Coronary artery (tissue), 2 donors: ENCODE measurements at places on chromosomes 7 and 10.

- no peak for DNase-seq
These were observed 80.1 kb downstream of the ZFAND4 start for GRCh38 chr10:45592432-45592831.

GRCh38 chr7:99429756-99430155, 8.8 kb downstream of the PTCD1 start:
- no peak for DNase-seq

GRCh38 chr7:5454485-5454884, 30.9 kb upstream of the TNRC18 start:
- DNase-seq: no peak

- DNase-seq: no peak
These were observed 714 bp upstream of the CASP2 start for GRCh38 chr7:143287339-143287934.

DNA sequence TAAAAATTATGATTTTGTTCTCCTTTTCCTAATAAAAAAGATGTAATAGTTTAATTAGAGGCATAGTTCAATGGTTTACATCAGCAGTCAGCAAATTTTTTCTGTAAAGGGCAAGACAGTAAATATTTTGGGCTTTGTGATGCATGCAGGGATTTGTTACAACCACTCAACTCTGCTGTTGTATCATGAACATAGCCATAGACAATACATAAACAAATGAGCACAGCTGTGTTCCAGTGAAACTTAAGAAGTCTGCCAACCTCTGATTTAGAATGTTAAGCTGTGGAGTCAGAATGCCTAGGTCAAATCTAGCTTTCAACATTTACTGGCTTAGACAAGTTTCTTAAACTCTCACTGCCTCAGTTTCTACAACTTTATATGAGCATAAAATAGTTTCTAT, 31.6 kb downstream of the ASZ1 start:
- DNase-seq: no peak

DNA sequence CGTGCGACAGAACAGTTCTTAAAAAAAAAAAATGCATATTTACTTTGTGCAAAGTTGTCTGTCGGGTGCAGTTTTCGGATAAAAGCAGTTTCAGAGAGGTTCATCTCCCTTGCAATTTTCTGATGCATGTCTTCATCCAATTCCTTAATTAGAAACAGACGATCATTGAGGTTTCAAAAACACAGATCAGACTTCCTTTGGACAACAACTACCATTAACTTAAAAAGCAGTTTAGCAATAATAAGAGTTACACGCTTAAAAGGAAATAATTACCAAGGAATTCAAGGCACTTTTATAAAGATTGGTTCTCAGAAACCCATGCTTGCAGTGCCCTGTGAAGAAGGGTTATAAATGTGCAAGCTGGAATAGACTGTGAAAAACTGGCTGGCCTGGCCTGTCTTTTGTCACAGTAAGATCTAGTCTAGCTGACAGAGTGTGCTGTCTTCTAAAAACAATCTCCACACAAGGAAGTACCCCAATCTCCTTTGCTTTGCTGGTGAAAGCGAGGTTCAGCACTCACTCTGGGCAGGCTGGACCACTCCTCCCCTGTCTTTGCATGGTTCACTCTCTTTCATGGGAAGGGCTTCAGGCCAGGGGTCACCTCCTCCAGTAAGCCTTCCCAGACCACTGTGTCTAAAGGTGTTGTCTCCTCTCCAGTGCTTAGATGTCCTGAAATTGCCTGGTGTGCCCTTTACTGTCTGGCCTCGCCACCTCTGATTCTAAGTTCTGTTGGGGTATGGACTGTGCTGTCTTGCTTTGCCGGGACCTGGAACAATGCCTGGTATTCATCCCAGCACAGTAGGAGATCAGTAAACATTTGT, 34.8 kb upstream of the HNRNPH3 start:
- no peak for DNase-seq

DNA sequence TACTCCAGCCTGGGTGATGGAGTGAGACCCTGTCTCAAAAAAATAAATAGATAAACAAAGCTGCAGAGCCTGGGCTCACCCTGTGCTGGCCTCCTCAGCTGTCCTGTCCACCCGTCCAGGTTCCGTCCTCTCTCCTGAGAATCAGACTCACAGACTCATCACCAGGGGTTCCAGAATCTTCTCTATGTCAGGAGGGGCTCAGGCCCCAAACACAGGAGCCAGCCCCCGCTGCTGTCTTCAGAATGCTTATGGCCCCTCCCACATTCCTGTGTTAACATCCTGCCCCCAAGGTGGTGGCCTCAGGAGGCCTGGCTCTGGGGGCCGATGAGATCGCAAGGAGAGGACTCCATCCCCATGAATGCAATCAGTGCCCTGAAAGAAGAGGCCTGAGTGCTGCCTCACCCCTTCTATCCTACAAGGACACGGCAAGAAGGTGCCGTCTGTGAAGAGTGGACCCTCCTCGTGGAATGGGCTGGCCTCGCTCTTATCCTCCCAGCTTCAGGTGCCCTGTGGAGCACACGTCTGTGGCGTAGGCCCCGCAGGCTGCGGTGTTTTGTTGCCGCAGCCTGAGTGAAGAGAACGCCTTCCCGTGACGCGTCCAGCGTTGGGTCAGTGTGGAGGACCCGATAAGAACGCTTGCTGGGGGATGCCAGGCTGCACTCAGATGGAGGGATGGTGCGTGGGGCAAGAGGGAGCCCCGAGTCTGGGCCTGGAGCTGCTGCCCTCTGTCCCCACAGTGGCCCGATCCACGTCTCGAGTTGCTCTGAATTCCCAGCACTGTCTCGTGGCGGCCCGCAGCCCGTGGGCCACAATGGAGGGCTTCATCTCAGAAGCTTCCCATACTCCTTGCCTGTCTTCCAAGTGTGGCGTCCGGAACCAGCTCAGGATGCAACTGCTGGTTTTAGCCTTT, 77.1 kb downstream of the INPP5A start:
- DNase-seq: peak; percentile 56

DNA sequence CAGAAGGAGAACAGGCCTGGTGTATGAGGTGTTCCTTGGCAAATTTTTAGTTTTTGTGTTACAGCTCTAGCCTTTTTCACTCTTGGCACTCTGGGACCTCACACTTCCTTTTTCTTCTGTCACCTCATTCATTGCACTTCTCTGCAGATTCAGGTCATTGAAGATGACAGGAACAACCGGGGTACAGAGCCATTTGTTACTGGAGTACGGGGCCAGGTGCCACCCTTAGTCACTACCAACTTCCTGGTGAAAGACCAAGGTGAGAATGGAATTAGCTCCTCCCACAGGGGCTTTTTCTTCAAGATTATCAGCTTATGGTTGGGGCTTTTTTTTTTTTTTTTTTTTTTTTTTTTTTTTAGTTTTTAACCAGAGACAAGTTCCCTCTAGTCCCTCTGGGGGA, 18.5 kb upstream of the CHCHD1 start:
- DNase-seq: no peak

GRCh38 chr10:25555865-25556264, 378.2 kb upstream of the MYO3A start:
- no peak for DNase-seq

DNA sequence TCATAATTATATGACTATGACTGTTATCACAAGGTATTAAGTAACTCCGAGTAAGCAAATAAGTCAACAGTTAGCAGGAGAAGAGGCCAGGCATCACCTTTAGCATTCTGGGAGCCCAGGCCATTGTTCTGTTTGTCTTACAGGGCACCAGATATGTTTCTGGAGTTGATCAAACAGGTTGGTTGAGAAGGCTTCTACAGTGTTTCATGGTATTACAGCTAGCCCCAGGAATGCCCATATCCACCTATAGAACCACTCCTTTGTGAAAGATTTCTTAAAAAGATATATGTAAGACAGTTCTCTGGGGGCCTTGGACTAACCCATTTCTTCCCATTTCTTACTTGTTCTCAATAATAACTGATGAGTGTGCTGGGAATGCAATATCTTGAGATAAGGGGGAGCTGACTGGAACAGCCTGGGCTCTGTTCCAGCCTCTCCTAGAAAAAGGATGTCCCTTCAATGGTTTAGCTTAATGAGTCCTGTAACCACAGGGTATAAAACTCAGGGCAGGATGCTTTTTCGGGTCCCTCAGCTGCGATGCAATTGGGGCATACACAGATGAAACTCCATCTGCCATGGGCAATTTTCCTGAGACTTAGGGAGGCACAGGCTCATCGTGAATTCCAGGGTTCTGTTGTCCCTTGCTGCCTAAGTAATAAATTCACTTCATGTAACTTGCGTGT, 286.4 kb downstream of the BAMBI start:
- DNase-seq: no peak

DNA sequence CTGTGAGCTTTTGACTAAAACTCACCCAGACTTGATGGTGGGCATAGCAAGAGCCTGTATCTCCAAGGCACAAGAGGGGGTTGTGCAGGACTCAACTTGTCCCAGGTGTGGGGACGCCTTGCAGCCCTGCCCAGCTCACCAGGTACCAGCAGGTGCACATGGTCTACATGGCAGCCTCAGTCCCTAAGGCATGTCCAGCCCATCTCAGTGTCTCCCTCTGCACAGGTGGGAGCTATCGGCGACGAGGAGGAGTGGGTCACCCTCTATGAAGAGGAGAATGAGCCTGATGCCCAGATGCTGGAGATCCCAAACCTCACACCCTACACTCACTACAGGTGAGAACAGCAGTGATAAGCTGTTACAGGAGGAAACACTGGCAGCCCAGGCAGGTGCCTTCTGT, 571.7 kb upstream of the FOXK1 start:
- DNase-seq: no peak

- DNase-seq: no peak
These were observed 306.0 kb downstream of the CRPPA start for GRCh38 chr7:16115374-16115773.

DNA sequence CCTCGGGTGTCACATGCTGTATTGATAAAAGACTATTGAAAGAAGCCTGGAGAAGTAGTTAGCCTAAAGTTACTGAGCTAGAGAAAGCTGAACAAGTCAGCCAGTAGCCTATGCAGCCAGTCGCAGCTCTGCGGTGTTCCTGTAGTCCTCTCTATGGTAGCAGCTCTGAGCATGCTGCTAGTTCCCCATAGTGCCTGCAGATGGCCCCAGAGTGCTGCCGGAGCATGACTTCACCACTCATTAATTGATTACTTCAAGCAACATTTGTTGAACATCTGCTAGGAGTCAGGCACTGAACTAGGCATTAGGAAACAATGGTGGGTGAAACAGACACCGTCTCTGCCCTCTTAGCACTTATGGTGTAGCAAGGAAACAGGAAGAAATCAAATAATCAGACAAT, 422.7 kb downstream of the SORCS3 start:
- no peak for DNase-seq

- no peak for DNase-seq
These were observed at the start of gene ENO4 for GRCh38 chr10:116849248-116850057. Gene ENO4 (plus strand): TSS chr10:116849499. CDS start chr10:116849567, 68 bp downstream.

- no peak for DNase-seq
These were observed 132.1 kb upstream of the ZMIZ1 start for GRCh38 chr10:78936412-78937342.

GRCh38 chr7:23287612-23288011, 11.5 kb upstream of the MALSU1 start:
- DNase-seq: no peak

- no peak for DNase-seq
These were observed 222.3 kb downstream of the SNX10 start for GRCh38 chr7:26513948-26514347.

- no peak for DNase-seq
These were observed 97.4 kb downstream of the SEC23IP start for GRCh38 chr10:119989966-119990365.

DNA sequence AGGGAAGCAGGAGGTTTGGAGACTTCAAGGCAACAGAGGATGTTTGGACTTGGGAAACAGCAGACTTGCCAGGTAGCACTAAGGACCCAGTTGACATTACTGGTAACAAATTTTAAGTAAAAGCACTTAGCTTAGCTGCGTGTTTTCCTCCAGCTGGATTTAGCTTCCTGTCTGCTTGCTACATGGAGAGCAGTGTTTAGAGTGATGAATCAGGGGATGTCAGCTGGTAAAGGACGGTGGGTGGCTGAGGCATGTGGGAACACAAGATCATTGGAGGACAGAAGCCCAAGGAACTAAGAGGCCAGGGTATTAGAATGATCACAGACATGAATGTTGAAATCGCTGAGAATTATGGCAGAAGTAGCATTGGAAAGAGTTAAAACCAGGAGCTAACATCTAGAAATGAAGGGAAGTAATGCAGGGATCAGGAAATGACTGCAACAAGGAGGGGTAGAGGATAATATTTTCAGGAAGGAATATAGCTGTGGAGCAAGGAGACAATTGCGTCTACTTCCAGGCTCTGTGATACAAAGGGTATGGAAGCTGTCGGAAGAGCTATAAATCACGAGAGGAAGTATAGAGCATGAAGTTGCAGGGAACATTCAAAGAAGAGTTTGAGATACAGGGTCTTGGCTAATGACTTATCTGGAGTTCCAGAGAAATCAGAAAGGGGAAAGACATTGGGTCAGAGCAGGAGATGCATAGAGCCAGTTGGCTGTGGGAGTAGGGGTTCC, 34.4 kb downstream of the CALD1 start:
- DNase-seq: no peak

DNA sequence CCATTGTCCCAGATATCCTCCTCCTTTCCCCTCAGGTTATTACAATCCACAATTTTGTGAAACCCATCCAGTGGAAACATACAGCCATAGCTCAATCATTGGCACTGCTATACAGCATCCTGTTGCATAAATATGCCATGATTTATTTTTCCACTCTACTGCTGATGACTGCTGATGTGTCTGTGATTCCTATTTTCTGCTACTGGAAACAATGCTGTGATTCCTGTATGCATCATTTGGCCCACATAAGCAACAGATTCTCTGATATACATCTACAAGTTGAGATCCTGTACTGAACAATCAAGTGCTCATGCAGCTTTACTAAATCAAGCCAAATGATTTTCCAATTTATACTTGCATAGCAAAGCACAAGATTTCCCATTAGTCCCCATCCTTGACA, 39.6 kb downstream of the CUL2 start:
- no peak for DNase-seq

GRCh38 chr10:26491934-26492333, 53.8 kb downstream of the APBB1IP start:
- no peak for DNase-seq

DNA sequence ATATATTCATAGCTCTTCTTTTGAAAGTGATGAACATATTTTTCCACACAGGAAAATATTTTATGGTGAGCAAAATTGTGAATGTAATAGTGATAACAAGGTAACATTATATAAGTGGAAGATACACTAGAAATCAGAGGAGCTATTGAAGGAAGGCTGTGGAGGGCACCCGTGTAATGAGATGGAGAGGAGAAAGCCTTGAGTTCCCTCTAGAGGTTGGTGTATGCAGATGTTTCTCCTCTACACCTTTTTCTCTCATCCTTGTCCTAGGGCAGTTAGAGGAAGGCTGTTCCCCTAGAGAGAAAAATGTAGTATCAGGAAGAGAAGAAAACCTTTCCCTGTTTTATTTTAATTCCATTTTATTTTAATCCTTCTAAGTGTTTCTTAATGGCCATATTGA, 54.6 kb upstream of the NRG3 start:
- DNase-seq: no peak

DNA sequence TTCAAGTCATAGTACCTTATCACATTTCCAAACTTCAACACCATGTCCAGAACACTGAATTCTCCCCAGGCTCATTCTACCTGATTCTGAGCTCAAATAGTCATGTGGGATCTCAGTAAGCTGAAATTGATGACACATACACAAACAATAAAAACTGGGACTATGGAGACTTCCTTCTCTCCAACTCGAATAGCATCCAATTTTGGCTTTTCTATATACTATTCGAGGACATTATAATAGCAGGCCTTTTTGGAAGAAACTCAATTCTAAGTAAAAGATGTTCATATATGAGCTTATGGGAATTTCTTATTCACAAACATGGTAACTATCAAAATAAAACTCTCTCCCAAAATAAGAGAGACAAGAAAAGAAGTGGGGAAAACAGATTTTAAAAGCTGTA, 551 bp upstream of the TAS2R40 start:
- no peak for DNase-seq
